ENCODE measurements at places on chromosomes 7 and 10.

GRCh38 chr7:106109521-106110237 lies 2.4 kb downstream of the SYPL1 start:
- no peak for DNase-seq

GRCh38 chr7:68245688-68246087 lies 1249.1 kb downstream of the TYW1 start:
- DNase-seq, result no peak

GRCh38 chr7:155731871-155732270 lies 80.4 kb downstream of the SHH start:
- no peak for DNase-seq

DNA sequence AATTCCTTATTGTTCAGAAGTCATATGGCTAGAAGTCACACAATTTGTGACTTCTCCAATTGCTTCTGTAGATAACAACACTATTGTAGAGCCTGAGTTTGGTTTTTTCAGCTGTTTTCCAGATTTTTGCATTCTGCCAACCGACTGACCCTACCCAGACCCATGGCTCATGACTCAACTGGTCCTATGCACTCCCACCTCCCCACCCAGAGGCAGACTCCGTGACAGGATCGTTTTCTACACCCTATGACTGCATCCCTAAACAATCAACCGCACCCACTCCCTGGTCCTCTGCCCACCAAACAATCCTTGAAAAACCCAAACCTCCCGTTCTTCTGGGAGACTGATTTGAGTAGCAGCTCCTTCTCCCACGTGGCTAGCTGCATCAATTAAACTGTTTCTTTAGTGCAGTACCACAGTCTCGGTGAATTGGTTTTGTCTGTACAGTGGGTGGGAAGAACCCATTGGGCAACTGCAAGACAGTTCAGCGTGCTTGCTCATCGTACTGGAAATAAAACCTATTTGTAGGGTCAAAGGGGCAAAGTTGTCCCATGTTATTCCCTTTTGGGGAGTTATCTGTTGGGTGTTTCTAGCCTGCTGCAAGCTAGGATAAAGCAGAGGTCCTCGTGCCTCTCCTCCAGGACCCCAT lies 150.3 kb upstream of the FAM20C start:
- no peak for DNase-seq
